RCC 7860 (cell line): ENCODE measurements at places on chromosomes 16 and 17.

DNA sequence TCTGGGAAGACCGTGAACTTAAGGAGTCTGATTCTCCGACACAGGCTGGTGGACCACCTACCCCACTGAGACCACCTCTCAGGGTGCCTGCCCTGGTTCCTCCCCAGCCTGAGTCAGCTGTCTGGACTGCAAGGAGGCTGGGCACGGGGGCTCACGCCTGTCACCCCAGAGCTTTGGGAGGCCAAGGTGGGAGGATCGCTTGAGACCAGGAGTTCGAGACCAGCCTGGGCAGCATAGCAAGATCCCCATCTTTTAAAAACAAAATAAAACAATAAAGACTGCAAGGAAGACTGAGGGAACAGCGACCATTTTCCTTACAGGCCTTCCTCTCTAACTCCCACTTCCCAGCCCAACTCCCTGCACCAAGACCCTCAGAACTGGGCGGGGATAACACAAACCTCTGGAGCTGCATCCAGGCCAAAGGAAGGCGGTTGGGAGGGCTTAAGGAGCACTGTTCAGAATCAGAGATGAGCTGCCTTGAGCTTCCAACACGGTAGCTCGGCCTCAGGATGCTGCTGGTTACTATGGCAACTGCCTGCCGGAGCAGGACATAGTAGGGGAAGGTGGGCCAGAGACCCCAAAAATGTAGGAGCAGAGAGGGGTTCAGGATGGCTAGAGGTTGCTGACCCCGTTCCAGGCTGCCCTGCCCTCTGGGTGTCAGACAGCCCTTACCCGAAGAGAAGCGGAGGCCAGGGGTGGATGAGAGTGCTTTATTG is 4.4 kb downstream of the APOBR start:
- DNase-seq = no peak

- DNase-seq = no peak
These were observed 9.6 kb upstream of the APPBP2 start for GRCh38 chr17:60535382-60536279.

DNA sequence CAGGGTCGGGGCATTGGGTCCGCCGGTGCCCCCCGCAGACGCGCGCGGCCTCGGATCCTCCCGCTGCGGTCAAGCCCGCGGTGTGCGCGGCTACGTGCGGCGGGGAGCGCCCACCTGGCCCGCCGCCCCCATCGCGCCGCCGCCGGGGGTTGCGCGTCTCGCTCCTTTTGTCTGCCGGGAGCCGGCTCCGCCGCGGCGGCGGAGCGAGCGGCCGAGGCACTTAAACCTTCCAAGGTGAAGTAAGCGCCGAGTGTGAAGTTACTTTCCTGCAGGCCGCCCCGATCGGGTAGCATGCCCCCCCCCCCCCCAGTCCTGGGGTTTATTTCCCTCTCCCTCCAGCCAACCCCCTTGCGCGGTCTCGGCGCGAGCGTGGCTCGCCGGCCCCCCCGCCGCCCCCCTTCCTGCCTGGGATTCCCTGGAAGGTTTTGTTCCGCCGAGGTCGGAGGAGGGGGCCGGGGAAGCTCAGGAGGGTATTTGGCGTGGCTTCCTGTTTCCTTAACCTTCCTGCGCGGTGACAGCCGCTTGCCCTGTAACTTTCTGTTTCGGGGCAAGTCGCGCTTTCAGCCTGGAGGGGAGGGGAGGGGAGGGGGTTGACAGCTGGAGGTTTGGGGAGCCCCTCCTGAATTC is 56.6 kb upstream of the GSE1 start:
- DNase-seq = peak; percentile 37

DNA sequence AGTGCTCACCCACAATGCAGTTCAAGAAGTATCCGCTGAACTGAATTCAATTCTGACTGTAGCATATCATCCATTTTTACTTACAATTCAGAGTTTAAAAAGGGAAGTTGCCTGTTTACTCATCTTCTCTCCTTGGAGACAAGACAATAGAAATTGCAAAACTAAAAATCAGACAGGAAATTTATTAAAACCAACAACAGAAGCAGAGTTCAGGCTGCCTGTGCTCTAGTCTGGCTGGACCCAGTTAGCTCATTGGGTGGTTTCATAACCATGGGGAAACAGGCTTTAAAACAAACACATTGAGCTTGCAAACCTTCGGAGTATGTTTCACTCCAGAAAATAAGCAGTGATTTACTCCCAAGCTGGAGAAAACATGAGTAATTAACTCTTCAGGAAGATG is 321.4 kb downstream of the GRIN2A start:
- no peak for DNase-seq

DNA sequence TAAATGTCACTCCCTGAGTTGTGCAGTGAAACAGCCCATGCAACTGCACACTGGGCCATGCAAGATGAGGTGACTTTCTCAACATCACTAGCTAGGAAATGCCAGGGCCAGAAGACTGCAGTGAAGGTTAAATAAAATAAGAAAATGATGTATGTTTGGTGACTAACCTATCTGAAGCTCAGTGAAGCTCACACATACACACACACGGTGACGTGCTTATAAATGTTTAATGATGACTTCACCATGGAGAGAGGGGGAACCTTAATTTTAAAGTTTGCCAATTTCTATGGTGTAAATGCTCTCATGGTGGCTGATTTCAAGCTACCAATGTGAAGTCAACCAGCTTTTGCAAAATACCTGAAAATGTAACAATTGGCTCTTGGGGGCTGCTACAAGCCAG is 166.4 kb downstream of the MAF start:
- peak; percentile 66 for DNase-seq

DNA sequence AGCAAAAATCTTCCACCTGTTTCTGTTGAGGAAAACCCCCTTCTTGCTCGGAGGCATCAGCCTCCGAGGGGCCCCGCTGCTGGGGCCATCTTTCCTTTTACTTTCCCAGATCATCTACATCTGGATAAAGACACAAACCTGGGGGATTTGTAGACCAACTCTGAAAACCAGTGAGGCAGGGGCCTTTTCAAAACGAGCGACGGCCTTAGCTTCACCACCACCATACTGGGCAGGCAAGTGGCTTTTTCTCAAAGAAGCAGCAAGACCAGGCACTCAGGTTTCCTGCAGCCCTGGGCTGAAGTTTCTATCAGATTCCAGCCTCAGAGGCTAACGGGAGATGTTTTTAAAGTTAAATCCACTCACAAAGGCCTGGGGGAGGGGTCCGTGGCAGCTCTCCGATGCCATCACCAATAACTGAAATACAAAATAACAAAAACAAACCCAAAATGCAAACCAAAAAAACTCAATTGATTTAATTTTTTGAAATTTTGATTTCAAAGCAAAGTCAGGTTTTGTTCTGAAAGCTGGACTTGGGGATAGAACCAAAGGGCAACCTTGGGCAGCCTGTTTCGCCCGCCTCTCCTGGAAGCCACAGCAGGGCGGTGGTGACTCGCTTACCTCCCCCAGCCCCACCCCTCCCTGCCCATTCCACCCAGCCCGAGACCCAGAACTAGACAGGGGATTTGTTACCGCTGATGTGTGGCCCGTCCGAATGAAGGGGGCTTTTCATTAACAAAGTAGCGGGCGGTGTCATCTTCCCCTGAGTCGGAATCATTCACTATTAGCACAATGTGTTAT is 55.8 kb downstream of the SALL1 start:
- DNase-seq = no peak

DNA sequence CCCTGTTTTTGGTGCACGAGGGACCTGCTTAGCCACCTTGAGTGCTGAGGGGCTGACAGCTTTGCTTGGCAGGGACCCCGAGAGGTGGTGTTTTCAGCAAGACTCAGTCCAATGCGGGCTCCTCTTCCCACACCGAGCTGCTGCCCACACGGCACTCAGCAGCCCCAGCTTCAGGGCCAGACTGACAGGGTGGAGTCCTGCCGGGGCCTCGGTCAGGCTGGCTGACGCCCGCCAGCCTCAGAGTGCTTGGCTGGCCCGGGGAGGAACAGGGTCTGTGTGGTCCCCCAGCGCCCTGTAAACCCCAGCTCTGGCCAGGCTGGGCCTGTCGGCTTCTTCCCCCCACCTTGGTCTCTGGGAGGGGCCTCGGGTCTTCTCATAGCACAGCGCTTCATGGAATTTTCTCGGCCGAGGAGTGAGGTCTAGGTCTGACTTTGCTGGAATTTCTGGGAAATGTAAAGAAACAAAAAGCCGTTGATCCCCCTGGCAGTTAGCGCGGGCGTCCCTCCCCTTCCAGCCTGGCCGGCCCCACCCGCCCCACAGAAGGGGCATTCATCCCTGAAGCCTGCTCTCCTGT is 2.6 kb downstream of the SOX8 start:
- DNase-seq = no peak

GRCh38 chr17:78933959-78934568 is 8.9 kb upstream of the TIMP2 start:
- peak; percentile 90 for DNase-seq

DNA sequence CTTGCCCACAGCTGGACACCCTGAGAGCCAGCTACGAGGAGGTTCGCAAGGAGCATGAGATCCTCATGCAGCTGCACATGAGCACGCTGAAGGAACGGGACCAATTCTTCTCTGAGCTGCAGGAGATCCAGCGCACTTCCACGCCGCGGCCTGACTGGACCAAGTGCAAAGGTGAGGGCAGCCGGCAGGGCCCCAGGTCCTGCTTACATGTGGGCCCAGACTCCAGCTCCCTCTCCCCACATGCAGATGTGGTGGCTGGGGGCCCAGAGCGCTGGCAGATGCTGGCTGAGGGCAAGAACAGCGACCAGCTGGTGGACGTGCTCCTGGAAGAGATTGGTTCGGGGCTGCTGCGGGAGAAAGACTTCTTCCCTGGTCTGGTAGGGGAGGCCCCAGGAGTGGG is 16.2 kb upstream of the THAP11 start:
- DNase-seq = no peak

GRCh38 chr16:12494661-12495060 is 309.0 kb downstream of the CPPED1 start:
- DNase-seq = no peak
